Stimulated activated CD4-positive, alpha-beta T cell treated with anti-CD3 and anti-CD28 coated beads, Interleukin-15, amount 100 ng/mL, for 1 hour (primary cell): ENCODE measurements at places on chromosomes 12 and 14.

DNA sequence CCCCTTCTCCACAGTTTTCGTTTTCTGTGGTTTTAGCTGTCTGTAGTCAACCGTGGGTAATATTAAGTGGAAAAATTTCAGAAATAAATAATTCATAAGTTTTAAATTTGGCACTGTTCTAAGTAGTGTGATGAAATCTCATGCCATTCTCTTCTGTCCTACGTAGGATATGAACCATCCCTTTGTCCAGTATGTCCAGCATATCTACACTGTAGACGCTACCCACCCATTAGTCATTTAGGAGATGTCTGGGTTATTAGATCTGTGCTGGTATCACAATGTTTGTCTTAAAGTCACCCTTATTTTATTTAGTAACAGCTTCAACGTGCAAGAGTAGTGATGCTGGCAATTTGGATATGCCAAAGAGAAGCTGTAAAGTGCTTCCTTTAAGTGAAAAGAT lies 44.7 kb downstream of the ATF7IP start:
- DNase-seq: no peak

GRCh38 chr12:56300644-56301464 lies 724 bp upstream of the CS start:
- no peak for DNase-seq

DNA sequence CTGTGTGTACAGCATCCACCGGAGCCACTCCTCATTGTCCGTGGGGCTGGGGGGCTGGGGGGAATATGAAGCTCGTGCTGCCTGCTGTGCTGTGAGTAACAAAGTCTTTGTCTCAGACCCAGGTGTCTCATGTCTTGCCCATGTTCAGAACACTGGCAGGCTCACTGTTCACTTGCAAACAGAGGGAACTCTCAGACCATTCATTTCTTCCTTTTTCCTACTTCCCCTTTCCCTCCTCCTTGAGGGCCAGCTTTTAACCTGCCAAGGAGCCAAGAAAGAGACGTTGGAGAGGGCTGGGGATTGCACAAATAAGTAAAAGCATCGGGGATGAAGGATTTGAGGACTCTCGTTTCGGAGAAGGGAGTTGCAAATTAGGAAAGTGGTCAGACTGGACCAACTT lies 21.6 kb downstream of the GPR132 start:
- no peak for DNase-seq

DNA sequence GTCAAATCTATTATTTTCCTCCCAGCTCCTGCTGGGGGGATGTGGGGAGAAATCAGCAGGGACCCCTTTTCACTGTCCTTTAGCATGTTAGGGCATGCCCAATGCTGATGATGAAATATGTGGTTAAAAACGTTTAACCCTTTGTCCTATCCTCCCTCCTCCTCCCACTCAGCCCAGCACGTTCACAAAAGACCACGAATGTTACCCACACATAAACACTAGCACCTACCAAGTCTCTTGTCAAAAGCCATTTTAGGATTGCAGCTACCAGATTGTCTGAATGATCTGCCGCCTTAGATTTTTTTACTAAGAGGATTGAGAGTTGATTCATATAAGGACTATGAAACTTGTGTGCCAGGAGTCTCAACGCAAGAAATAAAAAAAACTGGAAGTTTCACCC lies 70.4 kb downstream of the TBK1 start:
- no peak for DNase-seq

- DNase-seq: no peak
Measured at GRCh38 chr12:57181561-57182155, 34.2 kb upstream of the LRP1-AS start.

- no peak for DNase-seq
Measured at GRCh38 chr14:23344481-23344880, 8.2 kb downstream of the SLC22A17 start.

- no peak for DNase-seq
Measured at GRCh38 chr12:85367936-85368335, 87.9 kb downstream of the ALX1 start.

- DNase-seq: no peak
Measured at GRCh38 chr12:71797531-71797930, 42.0 kb upstream of the TBC1D15 start.

- no peak for DNase-seq
Measured at GRCh38 chr14:32225378-32225920, 22.4 kb upstream of the RNU6-8 start.

- no peak for DNase-seq
Measured at GRCh38 chr12:62700091-62700880, 233.7 kb downstream of the MON2 start.

DNA sequence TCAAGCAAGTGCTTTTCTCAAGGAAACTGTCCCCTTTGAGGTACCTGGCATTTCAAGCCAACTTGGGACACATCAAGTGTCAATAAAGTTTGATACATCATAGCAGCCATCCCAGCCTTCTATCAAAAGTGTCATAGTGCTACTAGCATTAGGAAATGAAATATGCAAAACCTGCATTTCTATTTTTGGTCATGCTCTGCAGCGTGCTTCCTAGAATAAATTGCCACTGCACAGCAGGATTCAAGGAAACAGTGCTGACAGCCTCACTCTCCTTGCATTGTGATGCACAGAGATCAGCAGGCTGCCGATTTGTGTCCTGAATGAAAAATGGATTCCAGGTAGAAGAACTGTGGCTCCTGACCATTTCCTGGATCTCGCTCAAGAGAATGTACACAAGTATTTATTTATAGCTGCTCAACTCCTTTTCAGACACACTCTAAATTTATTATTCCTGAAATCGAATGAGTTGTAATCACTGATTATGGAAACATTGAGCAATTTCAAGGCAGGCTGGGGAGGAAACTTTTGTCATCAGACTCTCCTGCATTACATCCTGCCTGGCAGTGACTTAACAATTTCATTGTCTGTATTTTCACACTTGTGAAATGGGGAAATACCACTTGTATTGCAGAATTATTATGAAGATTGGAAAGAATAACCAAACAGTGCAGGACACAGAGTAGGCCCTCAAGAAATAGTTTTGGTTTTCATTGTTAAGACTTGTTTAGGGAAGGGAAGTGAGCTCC lies 120.9 kb downstream of the SLC38A6 start:
- no peak for DNase-seq

DNA sequence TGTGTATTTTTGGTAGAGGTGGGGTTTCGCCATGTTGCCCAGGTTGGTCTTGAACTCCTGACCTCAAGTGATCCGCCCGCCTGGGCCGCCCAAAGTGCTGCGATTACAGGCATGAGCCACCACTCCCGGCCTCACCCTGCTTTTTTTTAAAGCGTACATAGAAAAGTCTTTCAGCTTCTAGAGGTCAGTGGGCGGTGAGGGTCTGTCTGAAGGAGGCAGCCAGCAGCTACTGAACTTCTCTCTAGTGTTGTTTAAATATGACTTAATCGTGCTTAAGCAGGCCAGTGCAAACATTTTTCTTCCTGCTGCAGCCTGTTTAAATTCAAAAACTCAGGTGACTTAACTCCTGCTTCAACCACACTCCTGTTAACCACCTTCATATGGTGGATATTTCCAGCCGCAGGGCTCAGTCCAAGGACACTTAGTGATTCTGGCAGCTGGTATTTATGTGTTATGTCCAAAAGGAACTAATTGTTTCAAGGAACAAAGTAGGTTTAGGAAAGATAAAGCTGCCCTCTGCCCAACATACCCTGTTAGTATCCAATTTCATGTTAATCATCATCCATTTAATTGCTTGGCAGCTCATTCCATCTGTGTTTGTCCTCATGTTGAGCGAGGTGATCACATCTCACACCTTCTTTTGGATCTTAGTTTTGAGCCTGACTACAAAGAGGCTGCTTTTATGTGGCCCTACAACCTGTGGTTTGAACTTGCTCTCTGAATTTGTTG lies 2.0 kb downstream of the PRKAB1 start:
- no peak for DNase-seq

DNA sequence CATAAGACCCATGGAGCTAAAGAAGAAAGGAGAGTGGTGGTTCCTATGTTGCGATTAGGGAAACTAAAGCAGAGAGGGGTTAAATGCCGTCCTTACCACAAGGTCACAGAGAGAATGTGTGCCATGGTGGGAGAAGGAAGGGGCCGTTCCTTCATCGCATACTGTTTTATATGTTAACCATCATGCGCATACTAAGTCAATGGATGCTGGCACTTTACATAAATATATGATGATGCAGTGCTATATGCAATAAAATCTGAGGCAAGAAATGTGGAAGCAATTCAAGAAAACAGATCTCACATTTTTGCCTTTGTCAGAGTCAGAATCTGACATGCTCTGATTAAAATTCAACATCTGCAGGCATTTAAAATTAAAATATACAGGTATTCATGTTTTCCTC lies 168.1 kb downstream of the BMP4 start:
- no peak for DNase-seq

GRCh38 chr12:109310247-109311125 lies 1.4 kb upstream of the FOXN4 start:
- no peak for DNase-seq

DNA sequence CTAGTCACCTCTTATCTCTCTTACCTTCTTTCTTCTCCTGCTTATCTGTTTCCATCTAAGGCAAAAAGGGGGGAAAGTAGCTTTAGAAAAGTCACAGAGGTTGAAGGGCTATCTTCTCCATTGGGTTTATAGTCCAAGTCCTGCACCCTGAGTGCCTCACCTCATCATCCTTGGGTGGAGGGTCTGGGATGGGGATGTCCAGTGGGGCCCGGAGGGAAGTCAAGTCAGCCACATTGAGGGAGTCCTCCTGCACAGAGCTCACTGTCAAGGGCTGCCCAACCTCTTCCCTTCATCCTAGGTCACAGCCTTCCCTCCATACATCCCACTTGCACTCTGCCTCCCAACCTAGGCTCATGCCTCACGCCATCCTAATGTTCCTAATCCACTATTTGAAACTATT lies 1.2 kb downstream of the PSME2 start:
- DNase-seq: no peak

DNA sequence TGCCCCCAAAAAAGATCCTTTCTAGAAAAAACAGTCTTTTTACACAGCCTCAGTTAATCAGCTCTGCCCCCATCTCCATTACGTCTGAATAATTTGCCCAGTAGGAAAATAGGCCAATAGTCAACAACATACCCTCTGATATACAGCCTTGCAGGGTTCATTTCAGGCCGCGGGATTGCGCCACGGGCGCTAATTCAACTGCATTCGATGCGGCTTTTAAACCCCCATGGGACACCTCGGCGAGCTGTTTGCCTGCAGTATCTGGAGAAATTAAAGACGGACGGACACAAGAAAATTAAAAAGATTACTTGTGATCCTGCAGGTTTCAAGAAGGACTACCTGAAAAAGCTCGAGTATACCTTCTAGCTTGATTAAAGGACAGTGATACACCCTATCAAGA lies 36.1 kb downstream of the ERP29 start:
- DNase-seq: no peak

- no peak for DNase-seq
Measured at GRCh38 chr12:75702477-75703093, 191.2 kb upstream of the KRR1 start.

GRCh38 chr12:104750061-104750460 lies 208.0 kb downstream of the SLC41A2 start:
- DNase-seq: no peak

GRCh38 chr14:73789989-73790581 lies 61.5 kb upstream of the PTGR2 start:
- no peak for DNase-seq

GRCh38 chr14:56664811-56665421 lies 85.3 kb downstream of the TMEM260 start:
- DNase-seq: no peak

GRCh38 chr12:24996102-24996797 lies 47.3 kb upstream of the BCAT1 start:
- no peak for DNase-seq

GRCh38 chr14:31169877-31170276 lies 37.7 kb downstream of the HECTD1 start:
- no peak for DNase-seq

- no peak for DNase-seq
Measured at GRCh38 chr12:121132601-121133481, at the start of gene P2RX7. P2RX7 (plus strand) TSS chr12:121132876; CDS start chr12:121132971, 95 bp downstream.

DNA sequence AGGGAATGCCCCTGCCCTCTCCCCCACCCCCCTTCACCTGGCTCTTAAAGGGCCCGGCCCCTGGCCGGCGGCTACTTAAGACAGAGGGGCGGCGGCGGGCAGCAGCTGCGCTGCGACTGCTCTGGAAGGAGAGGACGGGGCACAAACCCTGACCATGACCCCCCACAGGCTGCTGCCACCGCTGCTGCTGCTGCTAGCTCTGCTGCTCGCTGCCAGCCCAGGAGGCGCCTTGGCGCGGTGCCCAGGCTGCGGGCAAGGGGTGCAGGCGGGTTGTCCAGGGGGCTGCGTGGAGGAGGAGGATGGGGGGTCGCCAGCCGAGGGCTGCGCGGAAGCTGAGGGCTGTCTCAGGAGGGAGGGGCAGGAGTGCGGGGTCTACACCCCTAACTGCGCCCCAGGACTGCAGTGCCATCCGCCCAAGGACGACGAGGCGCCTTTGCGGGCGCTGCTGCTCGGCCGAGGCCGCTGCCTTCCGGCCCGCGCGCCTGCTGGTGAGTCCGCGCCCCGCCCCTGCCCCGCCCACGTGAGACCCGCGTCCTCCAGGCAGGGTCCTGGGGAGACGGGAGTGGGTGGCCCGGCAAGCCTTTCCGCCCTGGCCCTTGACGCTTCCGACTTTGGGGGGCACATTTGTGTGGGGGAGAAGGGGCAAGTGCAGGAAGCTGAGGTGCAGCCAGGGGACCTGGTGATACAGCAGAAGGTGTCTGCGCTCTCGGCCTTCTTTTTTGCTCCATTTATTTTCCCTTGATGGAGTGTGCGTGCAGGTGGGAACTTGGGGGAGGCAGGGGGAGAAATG lies at the start of gene IGFBP6:
Gene IGFBP6, plus strand, starts transcription at position 104 of the 790 bp plus-strand sequence. Its CDS starts 51 bp downstream, at position 155.
- DNase-seq: peak; percentile 37

GRCh38 chr12:104662203-104662602 lies 205.5 kb downstream of the CHST11 start:
- DNase-seq: no peak

- DNase-seq: no peak
Measured at GRCh38 chr12:52230364-52231281, 2.4 kb upstream of the KRT7 start.

DNA sequence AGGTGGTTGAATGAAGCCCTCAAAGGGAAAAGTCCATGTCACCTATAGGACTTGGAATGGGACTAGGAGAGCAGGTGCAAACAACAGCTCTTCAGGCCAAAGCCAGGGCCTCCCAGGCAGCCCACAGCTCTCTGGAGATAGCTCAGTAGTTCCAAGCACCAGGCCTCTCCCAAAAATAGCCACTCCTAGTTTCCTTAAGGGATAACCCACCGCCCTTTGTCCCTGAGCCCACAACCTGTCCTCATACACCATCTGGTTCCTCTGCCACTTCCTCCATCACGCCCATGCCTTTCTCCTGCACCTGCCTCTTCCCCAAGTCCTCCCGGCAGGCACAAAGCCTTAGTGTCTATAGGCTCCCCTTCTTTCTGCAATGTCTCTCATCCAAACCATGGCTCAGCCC lies 2.1 kb downstream of the RAB15 start:
- no peak for DNase-seq

GRCh38 chr14:54132496-54132895 lies 175.9 kb upstream of the BMP4 start:
- no peak for DNase-seq

- DNase-seq: no peak
Measured at GRCh38 chr12:113190761-113191160, 5.2 kb downstream of the RITA1 start.

DNA sequence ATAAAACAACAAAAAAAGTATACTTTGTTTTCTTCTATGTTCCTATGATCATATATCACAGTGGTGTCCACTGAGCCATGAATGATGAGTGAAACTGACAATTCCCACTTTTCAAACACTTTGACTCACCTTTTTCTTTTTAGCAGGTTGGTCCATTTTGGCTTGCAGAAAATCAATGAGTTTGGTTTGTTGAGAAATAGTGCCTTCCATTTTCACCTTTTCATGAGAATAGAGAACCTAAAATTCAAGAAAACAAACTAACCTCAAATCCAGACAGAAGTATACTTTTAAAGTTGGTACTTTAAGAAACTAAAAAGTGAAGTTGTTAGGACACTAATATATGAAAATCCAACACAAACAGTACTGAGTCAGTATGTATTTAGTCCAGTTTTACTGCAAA lies 52.4 kb downstream of the PRKAB1 start:
- DNase-seq: no peak
